Suprapubic skin (tissue), 4 donors: ENCODE measurements at places on chromosomes 7 and 10.

DNA sequence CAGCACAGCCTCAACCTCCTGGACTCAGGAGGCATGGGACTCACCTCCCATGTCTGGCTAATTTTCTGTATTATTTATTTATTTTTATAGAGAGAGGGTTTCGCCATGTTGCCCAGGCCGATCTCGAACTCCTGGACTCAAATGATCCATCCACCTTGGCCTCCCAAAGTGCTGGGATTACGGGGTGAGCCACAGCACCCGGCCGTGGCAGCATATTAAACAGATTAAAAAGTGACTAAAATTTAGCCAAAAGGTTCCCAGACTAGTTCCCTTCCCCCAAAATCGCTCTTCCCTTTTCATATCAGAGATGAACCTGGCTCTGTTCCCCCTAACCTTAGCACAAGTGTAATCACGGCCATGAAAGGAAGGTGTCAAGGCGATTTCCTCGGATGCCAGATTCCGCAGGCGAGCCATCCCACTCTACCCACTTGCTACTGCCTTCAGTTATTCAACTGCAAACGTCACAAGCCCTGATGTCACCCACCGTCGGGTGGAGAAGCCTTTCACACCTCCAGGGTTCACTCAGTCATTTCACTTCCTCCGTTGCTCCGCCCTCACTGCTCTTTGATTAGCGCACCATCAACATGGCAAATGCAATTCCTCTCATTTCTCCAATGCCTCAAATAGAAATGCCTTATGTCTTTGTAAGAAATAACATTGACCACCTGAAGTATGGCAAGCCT, 104.7 kb upstream of the RHEB start:
- DNase-seq: no peak

DNA sequence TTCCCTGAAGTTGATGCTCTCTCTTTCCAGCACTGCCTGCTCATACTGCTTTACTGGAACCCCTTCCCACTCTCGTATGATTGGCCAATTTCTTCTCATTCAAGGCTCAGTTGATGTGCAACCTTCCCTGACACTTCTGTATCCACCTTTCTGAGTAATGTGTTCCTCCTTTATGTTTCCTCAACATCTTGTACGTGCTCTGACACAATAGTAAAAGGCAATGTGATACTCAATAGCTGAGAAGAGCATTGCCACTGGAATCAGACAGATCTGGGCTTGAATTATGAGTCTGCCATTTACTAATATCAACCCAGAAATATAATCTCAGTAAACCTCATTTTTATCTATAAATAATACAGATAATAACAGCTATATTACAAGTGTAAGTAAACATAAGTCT, 34.7 kb downstream of the ARL4A start:
- no peak for DNase-seq

- DNase-seq: no peak
Measured at GRCh38 chr10:49189422-49189821, 1.2 kb upstream of the TMEM273 start.

- DNase-seq: no peak
Measured at GRCh38 chr7:41336981-41337380, 365.9 kb downstream of the INHBA start.
